NCI-H1694 treated with DMSO at 0.1 percent for 48 hours (cell line): ENCODE measurements at places on chromosomes 3 and 15.

GRCh38 chr3:66441129-66441528, 59.7 kb downstream of the LRIG1 start:
- DNase-seq: no peak

- DNase-seq: no peak
Observed at GRCh38 chr3:160784853-160785252, 28.8 kb downstream of the PPM1L start.

- DNase-seq: no peak
Observed at GRCh38 chr3:61683549-61684236, 122.3 kb downstream of the PTPRG start.

DNA sequence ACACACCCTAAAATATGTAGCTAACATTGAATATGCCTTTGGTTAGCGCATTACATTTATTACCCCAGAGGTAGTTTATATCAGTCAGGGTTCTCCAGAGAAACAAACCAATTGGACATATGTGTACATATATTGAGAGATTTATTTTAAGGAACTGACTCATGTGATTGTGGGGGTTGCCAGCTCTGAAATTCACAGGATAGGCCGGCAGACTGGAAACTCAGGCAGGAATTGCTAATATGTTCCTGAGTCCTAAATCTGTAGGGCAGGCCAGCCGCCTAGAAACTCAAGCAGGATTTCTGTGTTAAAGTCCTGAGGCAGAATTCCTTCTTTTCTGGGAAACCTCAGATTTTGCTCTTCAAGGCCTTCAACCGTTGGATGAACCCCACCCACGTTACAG, 189.7 kb downstream of the CDIN1 start:
- DNase-seq: no peak

GRCh38 chr3:152051501-152052404, 178.3 kb downstream of the SUCNR1 start:
- no peak for DNase-seq
